ENCODE measurements at places on chromosomes 4 and X. TPM values are rescaled to one million over a fixed set of nuclear protein-coding genes. Genes with fewer than 3 reads are reported as not detected.

GRCh38 chr4:170008371-170008770 lies 17.8 kb downstream of the MFAP3L start:
- no peak for DNase-seq
- H3K27me3 ChIP-seq: no peaks in the 10 kb centered on the region
- H3K4me3 ChIP-seq: no peak overlapping the region
- H3K27ac ChIP-seq: no peak overlapping the region
- peaks cover 12% of the 10 kb centered on the region for H3K36me3 ChIP-seq

DNA sequence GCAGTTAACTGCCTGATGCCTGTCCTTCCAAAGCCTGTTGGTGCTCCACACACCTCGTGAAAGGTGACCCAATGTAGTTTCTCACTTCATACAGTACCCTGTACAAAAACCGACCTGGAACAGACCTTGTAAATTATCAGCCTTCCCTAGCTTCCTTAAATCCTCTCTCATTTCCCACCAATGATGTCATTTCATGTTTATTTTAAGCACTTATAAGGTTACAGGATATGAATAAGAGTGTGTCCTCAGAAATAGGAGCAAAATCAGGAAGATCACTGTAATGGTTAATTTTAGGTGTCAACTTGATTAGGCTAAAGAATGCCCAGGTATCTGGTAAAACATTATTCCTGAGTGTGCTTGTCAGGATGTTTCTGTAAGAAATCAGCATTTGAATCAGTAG lies 44.7 kb downstream of the TMEM150C start:
- DNase-seq: no peak
- no peaks in the 10 kb centered on the region for H3K36me3 ChIP-seq
- no peaks in the 10 kb centered on the region for H3K27me3 ChIP-seq
- H3K4me3 ChIP-seq: no peak overlapping the region
- no peak overlapping the region for H3K27ac ChIP-seq

GRCh38 chr4:98626350-98626749 lies 32.1 kb downstream of the TSPAN5 start:
- DNase-seq: peak; percentile 35
- H3K4me3 ChIP-seq: no peak overlapping the region
- H3K4me1 ChIP-seq: peaks cover 63% of the 10 kb centered on the region
- H3K27ac ChIP-seq: peak overlapping the region; percentile 77
- no peaks in the 10 kb centered on the region for H3K36me3 ChIP-seq

- no peaks in the 10 kb centered on the region for H3K27me3 ChIP-seq
- H3K36me3 ChIP-seq: no peaks in the 10 kb centered on the region
- peaks cover 7% of the 10 kb centered on the region for H3K4me1 ChIP-seq
- H3K4me3 ChIP-seq: no peak overlapping the region
These were observed 6.7 kb downstream of the GPR34 start for GRCh38 chrX:41695426-41695825.

DNA sequence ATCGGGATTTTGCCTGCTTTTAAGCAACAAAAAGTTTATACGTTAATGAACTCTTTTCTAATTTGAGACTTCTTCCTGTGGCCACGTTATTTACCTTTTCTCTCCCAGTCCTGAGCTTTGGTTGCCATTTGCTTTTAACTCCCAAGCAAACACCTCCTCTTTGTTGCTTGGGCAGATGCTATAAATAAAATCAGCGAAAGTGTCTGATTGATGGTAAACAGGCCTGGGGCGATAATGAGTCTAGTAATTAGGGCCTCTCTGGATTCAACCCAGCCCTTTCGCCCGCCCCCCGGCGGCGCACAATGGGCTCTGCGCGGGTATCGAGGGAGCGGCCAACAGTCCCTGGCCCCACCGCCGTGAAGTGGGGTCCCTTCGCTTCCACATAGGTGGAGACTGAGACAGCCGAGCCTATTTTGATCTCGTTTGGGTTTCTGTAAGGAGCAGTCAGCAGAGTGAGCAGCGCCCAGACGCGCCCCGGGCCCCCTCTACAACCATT lies 790 bp downstream of the CLGN start:
- no peaks in the 10 kb centered on the region for H3K36me3 ChIP-seq
- H3K4me3 ChIP-seq: peak overlapping the region; percentile 82
- DNase-seq: peak; percentile 53
- H3K4me1 ChIP-seq: peaks cover 11% of the 10 kb centered on the region

The TLR6 gene
- total RNA-seq: 0.11 TPM

The NEIL3 gene
- total RNA-seq: 12.0 TPM
